ENCODE measurements at places on chromosomes 4 and X.

GRCh38 chrX:153725039-153725831, 579 bp downstream of the ABCD1 start:
- no peak for DNase-seq

- no peak for DNase-seq
Observed at GRCh38 chr4:5785806-5786680, 75.0 kb downstream of the EVC start.

GRCh38 chr4:39682138-39682537, 15.8 kb upstream of the UBE2K start:
- DNase-seq = no peak

DNA sequence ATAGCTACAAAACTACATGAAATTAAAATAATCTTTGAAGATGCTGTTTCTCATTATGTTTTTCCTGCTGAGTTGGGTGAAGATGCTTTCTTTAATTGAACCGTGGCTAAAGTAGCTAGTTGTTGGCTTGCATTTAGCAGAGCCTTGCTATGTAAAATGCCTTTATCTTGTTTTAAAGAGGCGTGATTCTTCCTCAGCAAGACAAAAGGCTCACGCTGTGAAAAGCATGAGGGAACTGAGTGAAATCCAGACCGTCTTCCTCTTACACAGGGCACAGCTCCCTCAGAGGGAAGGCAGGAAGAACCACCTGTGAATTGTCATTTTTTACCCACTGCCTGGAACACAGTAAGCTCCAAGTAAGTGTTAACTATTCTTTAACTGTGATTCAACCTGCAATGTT, 39.0 kb upstream of the ZNF518B start:
- no peak for DNase-seq

- DNase-seq = no peak
Observed at GRCh38 chrX:17613979-17614588, 123.2 kb upstream of the SCML1 start.

DNA sequence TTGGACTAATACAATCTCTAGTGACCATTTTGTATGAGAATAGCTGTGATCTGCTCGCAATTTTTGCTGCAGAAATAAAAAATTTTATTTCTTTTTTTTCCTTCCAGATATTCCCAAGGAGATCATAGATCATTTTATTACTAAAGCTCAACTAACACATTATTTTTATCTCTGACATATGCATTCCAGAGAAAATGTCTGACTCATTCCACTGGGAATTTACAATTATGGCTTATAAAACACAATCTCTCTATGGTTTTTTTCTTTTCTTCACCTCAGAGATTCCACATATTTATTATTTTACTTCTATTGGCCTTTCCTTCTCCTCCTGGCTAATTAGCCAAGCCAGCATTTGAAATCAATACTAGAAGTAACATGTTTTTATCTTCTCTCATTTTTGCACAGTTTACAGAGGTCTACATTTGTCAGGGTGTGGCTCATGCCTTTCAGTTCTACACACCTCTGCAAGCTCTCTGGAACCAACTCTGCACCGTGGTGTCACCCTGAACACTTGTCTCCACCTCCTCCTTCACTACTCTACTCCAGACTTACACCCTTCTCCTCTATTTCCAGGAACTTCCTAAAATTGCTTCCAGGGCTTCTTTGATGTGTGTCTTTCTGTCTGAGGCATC, 59.8 kb upstream of the GPM6A start:
- no peak for DNase-seq

GRCh38 chrX:18707426-18708049, at the start of gene PPEF1:
PPEF1 (plus strand) TSS chrX:18707645; CDS start chrX:18707781, 136 bp downstream.
- no peak for DNase-seq

DNA sequence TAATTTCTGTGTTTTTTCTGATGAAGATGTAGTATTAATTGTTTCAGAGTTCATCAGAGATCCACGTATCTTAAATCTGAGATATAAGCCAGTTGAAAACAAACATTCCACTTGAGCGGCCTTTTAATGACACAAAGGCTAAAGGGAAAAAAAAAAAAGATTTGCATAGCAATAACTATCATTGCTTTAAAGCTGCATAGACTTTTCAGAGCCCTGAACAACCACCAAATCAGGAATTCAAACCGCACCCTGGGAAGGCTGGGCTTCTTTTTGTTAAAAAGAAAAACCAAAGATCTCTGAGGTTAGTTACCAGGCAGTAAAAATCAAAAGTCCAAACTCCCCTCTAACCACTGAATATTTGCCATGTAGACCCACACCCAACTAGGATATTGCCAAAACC, 206.0 kb downstream of the HHIP start:
- DNase-seq = no peak

- DNase-seq = no peak
Observed at GRCh38 chrX:35919536-35920309, at the start of gene CFAP47. CFAP47 (plus strand) TSS chrX:35919734; CDS start chrX:35919800, 66 bp downstream.

DNA sequence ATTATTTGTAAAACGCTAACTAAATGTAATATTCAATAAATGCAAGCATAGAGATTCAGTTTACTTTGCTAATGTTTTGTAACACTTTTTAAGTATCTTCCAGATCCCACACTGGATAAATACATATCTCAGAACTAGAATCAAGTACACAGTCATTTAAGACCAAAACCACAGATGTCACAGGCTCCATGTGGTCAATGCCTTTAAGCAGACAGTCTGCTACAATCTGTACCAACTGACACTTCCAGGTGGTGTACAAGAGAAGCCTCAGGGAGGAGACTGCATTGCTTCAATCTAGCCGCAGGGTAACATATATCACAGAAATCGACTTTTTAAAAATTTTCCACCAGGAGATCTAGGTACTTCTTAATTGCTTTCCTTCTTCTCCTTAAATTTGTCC, 229.6 kb upstream of the DIAPH2 start:
- no peak for DNase-seq

- no peak for DNase-seq
Observed at GRCh38 chr4:5374592-5374991, 323.3 kb downstream of the STK32B start.

GRCh38 chr4:52371841-52372240, 287.3 kb downstream of the USP46 start:
- no peak for DNase-seq

GRCh38 chrX:70437011-70437410, 7.6 kb upstream of the DLG3 start:
- no peak for DNase-seq

GRCh38 chrX:16544969-16545368, 105.0 kb upstream of the S100G start:
- no peak for DNase-seq

DNA sequence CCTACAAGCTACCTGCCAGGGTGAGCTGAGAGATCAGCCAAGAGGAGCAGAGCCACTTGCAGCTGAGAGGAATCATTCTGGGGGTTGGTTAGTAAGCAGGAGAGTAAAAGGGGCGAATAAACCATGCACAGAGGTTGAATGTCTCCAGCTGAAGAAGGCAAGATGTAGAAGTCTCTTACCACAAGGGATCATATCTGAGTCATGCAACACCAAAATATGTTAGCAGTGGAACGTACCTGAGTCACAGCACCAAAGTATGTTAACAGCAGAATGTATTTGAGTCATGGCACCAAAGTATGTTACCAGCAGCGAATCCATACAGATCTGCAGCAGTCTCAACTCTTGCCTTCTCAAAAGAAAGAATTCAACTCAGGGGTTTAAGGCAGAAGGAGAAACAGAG, 29.9 kb downstream of the C4orf51 start:
- no peak for DNase-seq

DNA sequence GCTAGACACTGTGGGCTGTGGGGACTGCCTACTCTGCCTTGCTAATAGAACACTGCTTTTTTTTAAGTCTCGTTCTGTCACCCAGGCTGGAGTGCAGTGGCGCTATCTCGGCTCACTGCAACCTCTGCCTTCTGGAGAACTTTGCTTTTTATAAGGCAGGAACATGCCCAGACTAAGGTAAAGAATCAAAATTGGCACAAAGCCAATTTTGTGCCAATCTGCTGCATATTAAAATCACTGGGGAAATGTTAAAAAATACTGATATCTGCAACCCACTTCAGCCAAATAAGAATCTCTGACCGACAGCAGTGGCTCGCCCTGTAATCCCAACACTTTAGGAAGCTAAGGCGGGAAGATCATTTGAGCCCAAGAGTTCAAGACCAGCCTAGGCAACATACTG, 36.5 kb upstream of the CEP135 start:
- DNase-seq = no peak

- DNase-seq = no peak
Observed at GRCh38 chrX:42229533-42229932, 306.2 kb upstream of the CASK start.

DNA sequence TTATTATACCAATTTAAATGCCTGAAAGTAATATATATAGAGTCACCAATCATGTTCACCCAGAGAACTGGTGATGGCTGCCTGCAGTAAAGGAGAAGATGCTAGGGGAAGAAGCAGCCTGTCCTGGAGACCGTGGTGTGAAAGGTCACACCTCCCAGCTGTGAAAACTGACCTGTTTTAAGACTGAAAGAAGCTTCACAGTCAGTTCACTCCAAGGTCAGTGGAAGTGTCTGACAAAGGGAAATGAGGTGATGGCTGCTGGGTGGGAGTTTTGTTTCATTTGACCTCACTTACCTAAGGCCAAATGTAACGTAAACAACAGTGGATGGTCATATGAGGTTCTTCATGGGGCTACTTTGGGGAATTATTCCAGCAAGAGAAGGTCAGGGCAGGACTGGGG, 352.1 kb upstream of the GATB start:
- no peak for DNase-seq

Data from stimulated activated CD4-positive, alpha-beta T cell treated with anti-CD3 and anti-CD28 coated beads, TNF-alpha, amount 100 ng/mL, for 4 hours (primary cell).